ENCODE measurements at places on chromosomes 2 and 18.

- no peak for DNase-seq
These were observed 249.3 kb downstream of the ZNF521 start for GRCh38 chr18:25102662-25103061.

GRCh38 chr2:119384971-119385370, 18.2 kb downstream of the DBI start:
- no peak for DNase-seq

DNA sequence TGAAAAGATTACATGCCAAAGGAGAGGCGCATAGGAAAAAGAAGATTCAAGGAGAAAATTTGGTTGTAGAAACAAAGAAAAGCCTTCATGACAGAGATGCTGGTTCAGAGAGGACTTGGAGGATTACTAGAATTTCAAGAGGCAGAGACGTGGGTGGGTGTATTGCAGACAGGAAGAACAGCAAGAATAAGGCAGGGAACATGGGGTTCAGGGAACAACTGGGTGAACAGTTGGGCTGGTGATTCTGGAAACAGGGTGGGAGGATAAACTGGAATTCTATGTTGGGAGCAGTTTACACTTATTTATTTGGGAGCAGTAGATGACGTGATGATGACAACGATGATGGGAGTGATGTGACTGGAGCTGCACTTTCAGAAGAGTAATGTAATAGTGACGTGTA, 18.4 kb upstream of the GMCL1 start:
- DNase-seq, result no peak

DNA sequence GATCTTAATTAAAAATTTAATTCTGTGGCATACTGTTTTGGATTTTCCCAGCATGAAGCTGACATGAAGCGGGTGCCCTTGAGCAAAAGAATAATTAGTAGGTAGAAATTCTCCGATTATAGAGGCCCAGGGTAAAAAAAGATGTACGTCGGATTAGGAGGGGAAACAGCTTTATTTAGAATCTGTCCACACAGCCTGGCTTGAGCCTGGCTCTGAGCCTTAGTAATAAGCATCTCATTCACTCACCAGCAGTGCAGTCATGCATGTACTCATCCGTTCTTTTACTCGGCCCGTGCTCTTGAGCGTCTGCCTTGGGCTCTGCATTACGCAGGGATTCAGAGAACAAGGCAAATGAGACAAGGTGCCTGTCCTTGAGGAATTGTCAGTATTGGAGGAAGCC, 219.3 kb downstream of the AGAP1 start:
- DNase-seq, result no peak

- DNase-seq, result no peak
These were observed 1699.3 kb upstream of the TMEFF2 start for GRCh38 chr2:193894081-193894480.

DNA sequence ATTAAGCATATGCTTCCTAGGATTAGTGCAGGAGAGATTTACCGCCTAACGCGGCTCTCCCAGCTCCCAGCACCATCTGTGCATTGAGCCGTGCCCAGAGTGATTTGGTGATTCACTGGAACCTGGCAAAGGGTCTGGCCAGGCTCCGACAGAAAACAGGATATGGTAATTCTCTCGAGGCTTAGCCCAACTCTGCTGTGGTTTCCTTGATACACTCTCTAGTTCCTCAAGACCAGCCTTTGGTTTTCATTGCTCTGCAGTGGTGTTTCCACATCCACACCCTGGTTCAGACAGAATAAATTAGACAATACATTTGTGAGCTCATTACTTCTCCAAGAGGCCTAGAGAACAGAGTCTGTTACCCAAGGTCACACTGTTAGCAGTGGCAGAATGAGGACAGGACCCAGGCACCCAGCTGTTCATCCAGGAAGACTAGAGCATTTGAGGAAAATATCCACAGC, 23.0 kb upstream of the SMAD2 start:
- DNase-seq, result peak; percentile 13

DNA sequence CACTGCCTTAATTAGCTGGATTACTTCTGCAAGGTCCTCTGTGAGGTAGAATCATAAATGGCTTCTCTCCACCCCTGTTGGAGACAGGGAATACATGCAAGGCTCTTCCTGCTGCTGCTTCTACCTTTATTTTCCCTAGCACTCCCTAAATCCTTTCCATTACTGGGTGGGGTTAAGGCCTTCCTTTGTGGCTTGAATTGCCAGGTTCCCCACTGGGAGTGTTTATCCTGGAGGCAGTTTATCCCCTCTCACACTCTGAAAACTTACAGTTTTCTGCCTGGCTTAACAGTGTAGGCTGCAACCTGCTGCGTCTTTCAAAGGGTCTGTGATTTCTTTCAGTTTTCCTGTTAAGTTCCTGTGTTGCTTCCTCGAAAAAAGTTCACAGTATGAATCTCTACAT, 1062.3 kb upstream of the CRIM1 start:
- DNase-seq, result no peak

- no peak for DNase-seq
These were observed 5.5 kb downstream of the SULT1C4 start for GRCh38 chr2:108383146-108383830.

GRCh38 chr2:189249171-189249570, 69.6 kb upstream of the COL5A2 start:
- DNase-seq, result no peak

DNA sequence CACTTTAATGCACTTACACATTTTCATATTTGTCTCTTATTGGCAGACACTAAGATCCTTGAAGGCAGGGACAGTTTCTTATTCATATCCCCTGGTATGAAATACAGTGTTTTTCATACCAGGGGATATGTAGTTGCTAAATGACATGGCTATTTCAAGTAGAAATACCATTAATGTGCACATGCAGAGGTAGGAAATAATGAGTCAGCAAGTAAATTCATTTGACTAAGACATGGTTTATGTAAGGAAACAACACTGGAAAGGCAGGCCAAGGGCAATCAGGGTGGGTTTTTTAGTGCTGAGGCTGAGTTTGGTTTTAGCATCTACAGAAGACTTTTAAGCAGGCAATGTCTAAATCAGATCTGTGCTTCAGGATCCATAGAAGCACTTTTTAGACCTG, 155.9 kb downstream of the WDPCP start:
- DNase-seq, result no peak

DNA sequence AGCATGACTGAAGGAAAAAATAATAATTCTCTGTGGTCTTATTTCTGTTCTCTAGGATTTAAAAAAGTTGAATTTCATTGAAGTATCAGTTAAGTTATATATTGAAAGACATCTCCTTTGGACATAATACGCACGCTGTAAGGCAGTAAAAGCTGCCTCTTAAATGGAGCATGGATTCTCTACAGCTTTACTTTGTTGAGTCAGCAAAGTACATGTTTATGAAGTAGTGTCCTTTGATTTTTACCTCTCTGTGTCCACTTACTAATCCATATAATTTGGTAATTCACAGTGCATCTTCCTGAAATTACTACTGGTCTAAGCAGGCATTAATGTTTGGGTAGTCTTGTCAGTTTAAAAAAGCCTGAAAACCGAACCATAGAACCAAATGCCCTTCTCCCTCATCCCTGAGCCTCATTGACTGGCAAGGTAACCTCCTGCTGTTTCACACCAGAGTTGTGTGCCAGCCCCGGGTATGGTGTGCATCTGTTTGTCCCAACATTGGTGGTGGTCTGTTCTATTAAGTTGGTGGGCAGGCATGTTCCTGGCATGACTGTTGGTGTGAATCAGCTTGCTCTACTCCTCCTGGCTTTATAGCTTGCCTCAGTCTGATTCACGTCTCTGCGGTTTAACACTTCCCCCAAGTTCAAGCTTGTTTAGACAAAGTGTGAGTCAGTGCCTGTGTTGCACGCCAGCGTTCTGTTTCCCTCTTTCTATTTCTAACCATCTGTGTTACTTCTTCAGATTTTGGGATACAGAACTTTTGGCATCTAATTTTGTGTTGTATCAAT, 71.0 kb upstream of the ITM2C start:
- peak; percentile 41 for DNase-seq

DNA sequence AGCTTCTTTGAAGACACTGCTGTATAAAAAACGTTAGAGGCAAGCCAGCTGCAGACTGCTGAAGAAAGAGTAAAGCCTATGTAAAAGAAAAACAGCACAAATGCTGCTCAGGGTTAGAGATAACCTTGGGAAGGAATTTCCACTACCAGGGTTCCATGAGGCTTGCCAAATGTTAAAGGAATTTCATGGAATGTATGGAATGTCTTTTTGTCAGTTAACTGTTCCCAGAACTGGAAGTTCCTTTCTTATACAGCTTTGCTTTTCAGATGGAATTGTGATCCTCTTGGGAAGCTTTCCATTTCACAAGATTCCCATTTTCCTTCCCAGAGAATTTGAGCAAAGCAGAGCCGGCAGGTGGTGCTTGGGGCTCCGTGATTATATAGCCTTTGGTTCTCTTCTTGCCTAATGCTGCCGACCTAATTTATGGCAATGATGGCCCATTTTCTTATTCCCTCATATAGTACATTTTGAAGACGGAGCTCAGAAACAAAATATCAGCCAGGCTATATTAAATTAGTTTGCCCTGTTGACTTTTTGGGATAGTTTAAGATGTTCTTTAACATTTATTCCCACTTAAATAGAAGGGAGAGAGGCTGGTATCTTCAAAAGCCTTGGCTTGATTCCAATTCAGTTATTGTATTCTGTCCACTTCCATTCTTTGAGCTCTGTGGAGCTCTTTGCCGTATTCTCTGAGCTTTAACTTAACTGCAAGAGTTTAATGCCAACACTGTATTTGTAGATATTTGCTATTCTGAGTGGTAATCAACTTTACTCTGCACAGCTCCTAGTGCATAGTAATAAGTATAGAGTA, 162.3 kb downstream of the PHLPP1 start:
- DNase-seq, result no peak

- no peak for DNase-seq
These were observed 526.3 kb upstream of the LRRTM1 start for GRCh38 chr2:80830891-80831290.

GRCh38 chr18:48030616-48031480, 100.4 kb upstream of the SMAD2 start:
- DNase-seq, result no peak

GRCh38 chr2:39181297-39181696, 60.4 kb upstream of the SOS1 start:
- DNase-seq, result no peak

- no peak for DNase-seq
These were observed 143.5 kb downstream of the DNAH7 start for GRCh38 chr2:195925120-195925519.

DNA sequence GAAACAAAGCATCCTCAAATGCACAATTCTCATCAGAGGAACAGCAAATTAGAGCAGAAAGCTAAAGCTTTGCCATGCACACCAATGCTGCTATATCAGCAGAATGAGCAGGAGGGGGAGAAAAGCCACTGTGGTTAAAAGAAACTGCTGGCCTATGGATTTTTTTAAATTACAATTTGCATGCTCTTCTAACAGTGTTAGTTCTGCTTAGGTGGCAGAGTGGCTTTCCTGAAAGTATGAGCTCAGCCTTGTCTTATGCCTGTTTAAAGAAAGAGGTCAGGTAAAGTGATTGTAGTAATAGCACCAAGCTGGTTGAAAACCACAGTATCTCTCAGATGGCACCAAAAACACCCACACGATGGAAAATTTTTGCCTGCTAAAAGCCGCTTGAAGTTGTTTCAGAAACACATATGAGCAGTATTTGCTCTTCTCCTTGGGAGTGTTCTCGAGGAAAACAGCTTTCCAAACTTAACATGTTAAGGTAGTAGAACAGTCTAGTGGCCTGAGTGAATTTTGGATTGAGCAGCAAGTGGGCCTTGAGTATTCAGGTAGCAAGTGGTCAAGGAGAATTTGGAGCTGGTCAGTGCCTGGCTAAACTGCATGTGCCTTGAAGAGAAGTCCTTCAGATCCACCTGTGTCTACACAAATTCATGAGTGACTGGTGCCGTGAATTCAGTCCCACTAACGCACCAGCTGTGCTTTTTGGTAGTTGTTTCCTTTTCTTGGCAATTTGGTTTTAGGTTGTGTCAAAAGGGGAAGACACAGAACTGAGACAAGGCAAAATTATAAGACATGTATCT, 19.6 kb upstream of the NDUFV2 start:
- DNase-seq, result no peak

- no peak for DNase-seq
These were observed 59.9 kb downstream of the ZRANB3 start for GRCh38 chr2:135471106-135471505.

GRCh38 chr2:44906972-44907371, 34.5 kb upstream of the SIX3 start:
- no peak for DNase-seq

DNA sequence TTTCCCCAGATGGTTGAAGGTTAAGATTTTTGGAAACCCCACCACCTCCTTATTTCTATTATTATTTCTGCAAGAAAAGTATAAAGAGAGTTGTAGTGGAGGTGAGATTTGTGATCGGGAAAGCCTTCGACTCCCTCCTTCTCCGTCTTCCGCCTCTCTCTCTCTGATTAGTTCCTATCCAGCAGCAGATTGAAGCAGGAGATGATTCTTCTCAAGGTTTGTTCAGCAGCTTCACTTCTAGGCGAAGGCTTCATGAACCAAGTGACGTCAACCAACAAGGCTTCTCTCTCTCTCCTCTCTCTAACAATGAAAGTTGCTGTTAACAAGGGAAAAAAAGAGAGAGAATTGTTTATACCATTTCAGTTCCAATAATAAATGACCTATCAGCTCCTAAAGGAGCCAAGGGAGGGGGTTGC, at the start of gene BAZ2B:
TSS of gene BAZ2B (minus strand) at position 263 of the 416 bp plus-strand sequence. CDS start 137,829 bp downstream, outside the sequence.
- no peak for DNase-seq

DNA sequence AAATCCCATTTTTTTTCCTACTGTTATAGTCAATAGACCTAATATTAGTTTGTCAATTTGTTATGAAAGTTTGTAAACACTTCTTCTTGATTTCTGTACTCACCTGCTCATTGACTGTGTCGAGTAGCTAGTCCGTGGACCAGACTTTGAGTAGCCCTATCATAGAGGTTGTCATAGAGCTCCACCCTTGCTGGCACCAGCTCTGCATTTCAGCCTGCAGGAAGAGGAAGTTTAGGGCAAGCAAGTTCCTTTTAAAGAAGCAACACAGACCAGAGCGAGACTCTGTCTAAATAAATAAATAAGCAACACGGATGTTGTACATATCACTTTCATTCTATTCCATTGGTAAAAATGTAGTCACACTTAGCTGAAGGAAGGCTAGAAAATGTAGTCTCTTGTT, 74.0 kb downstream of the MCFD2 start:
- no peak for DNase-seq

GRCh38 chr2:234251326-234252271, 201.1 kb downstream of the SPP2 start:
- no peak for DNase-seq

DNA sequence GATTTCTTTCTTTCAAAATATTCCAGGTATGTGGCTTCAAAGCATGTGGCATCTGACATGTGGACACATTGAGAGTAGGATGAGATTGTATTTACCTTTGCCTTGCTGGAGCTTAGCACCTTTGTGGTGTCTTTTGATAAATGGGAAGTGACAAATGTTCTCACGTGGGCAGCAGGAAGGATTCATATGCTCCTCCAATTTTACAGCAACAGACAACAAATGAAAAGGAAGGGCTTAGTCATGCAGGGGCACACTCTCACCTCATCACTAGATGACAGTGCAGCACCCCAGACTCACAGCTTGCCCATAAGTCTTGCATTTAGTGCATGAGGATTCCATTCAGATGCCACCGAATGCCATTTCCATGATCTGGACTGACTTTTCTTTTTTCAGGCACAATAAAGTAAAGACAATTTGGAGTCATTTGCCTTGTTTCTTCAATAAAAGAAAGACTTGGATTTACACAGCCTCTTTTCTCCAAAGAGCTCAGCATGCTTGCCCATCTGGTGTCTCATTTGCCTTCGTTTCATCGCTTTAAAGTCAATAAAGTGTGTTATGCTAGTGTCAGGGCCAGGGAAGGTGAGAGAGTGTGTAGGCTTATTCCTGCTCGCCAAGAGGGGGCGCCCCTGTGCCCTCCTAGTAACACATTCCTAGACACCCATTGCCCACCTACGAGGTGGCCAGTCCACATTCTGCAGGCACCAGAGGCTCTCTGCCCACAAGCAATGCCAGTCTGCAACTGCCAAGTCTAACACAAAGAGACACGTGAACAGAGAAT, 39.6 kb upstream of the DAPL1 start:
- DNase-seq, result no peak
